NCI-H526 treated with DMSO at 0.1 percent for 48 hours (cell line): ENCODE measurements at places on chromosomes 6 and 20.

- DNase-seq = no peak
Observed at GRCh38 chr6:16947375-16948015, 154.4 kb upstream of the STMND1 start.

GRCh38 chr20:34977365-34978091 is 21.9 kb downstream of the MYH7B start:
- no peak for DNase-seq

DNA sequence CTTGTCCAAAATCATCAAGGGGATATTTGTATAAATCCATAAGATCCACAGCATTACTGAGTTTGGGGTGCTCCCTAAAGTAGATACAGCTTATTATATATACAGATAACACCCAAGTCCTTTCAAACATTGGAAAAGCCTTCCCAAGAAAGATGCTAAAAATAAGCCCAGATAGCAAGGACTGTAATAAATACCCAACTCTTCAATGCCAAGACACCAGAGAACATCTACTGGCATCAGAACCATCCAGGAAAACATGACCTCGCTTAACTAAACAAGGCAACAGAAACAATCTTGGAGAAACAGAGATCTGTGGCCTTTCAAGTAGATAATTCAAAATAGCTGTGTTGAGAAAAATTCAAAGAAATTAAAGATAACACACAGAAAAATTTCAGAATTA is 761.4 kb downstream of the GRIK2 start:
- no peak for DNase-seq

DNA sequence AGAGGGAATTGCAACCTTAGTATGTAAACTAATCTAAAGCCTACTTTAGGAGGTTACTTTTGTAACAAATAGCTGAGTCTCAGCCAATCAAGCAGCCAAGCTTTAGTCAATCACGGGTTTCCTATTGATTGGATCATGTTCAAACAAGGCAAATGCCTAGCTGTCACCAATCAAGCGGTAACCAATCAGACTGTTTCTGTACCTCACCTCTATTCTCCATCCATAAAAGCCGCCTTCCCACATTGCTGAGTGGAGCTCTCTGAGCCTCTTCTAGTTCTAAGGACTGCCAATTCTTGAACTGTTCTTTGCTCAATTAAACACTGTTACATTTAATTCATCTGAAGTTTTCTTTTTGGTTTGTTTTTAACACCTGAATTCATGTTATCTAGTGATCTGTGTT is 148.4 kb upstream of the BMP5 start:
- no peak for DNase-seq

DNA sequence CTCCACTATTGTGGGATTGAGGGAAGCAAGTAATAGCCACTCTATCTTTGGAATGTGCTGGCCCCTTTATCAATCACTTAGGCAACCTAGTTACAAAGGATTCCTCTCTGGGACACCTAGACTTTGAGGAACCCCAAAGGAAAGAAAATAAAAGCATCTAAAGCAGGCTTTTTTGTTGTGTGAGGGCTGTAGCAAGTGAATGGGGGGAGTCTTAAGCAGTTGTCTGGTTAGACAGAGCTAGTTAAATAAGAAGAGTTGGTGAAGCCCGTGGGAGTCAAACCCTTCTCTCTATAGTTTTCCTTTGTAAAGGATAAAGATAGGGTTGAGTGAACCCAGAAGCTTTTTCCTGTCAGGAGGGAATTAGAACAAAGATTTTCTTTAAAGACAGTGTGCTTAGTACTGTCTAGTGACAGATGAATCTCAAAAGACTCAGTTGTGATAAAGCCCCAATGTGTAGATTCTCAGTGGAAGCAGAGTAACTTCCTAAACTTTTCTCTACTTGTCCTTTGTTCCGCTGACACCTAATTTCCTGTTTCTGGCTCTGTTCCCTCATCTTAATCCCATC is 63.3 kb downstream of the HDGFL1 start:
- DNase-seq = no peak
